GM10248 (cell line): ENCODE measurements at places on chromosomes 3 and 15.

GRCh38 chr3:111764645-111765091, 94.4 kb upstream of the PHLDB2 start:
- DNase-seq = no peak

- no peak for DNase-seq
Measured at GRCh38 chr15:63070681-63071129, 28.2 kb downstream of the TPM1 start.

- no peak for DNase-seq
Measured at GRCh38 chr15:49895347-49896223, 223.4 kb downstream of the ATP8B4 start.

DNA sequence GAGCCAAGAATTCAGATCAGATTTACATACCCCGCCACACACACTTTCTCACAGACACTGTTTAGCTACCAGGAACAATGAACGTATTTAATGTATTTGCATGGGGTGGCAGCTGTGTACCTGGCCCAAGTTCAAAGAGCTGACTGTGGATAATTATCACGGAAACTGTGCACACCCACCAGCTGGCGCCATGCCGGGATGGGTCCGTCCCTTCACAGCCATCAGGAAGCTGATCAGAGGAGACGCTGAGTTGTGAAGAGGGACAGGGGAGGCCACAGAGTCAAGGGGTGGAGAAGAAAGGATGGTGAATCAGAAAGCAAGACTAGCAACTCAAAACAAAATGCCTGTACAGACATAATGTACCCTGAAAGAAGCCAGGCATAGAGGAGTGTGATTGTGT, 13.1 kb upstream of the PLA2G4D start:
- DNase-seq = peak; percentile 5
